ENCODE measurements at places on chromosomes 6 and 20. TPM values are rescaled to one million over a fixed set of nuclear protein-coding genes. Genes with fewer than 3 reads are reported as not detected.

Gene TRIM15
- total RNA-seq, result not detected

Gene PTK6
- 0.51 TPM for total RNA-seq

Gene NRM
- 16.9 TPM for total RNA-seq

Gene NHLRC1
- total RNA-seq, result not detected

Gene SLC13A3
- total RNA-seq, result not detected

Gene GMDS
- 5.3 TPM for total RNA-seq

Gene FAM162B
- not detected for total RNA-seq

Gene BMP7
- not detected for total RNA-seq

Gene C20orf144
- 0.69 TPM for total RNA-seq

Gene MICB
- total RNA-seq, result 13.2 TPM

Gene EGFL8
- total RNA-seq, result 4.9 TPM

Measured in Karpas-422 (cell line).